ENCODE measurements at places on chromosomes 12 and 14.

GRCh38 chr14:54594537-54594936 lies 27.6 kb downstream of the SAMD4A start:
- no peak for DNase-seq

DNA sequence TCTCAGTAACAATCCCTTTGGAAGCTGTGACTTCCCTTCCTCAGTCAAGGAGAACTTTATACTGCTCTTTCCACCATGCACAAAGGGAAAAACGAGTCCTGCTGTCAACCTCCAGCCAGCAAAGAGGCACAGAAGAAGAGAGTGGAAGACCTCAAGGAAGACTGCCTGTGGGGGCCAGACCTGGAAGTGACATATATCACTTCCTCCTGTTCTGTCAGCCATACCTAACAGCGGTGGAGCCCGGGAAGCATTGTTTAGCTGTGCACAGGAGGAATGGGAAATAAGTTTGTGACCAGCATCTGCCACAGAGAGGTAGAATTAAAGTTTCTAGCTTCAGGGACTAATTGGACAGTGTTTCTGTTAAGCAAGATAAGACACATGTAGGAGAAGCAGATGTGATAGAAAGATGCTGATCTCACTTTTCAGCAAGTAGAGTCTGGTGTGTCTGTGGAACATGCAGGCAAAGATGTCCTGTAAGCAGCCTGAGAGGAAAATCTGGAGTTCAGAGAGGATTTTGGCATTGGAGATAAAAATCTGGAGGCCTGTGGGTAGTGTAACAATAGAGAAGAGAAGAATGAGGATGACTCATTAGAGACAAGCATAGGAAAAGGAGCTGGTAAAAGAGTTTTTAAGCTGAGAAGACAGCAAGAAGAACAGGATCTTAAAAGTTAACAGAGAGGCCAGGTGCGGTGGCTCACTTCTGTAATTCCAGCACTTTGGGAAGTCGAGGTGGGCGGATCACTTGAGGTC lies 141.6 kb upstream of the CPSF6 start:
- DNase-seq: peak; percentile 27

DNA sequence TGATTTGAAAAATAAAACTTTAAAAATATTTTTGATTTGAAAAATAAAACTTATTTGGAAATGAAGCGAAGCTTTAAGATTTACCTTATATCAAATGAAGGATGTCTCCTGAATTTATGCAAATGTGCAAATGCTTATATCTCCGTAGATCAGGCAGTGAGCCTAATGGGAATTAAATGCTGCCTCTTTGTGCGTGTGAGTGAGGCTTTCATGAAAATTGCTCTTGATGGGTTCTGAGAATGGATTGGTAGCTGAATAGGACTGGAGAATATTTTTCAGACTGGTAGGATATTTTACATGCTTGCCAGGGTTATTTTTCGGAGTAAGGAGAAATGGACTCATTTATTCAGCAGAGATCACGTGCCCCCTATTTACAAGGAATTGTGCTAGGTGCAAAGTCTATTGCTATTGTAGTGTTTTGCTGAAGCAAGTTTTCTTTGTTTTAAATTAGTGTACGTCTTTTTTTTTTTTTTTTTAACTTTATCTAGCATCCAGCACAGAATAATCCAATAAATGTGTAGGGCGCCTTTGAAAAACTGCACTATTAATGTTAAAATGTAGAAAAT lies 2.4 kb downstream of the VRK1 start:
- DNase-seq: no peak

GRCh38 chr12:107369679-107370078 lies 276.3 kb upstream of the CRY1 start:
- peak; percentile 36 for DNase-seq

GRCh38 chr12:75784591-75784990 lies 247.0 kb downstream of the PHLDA1 start:
- DNase-seq: peak; percentile 8

DNA sequence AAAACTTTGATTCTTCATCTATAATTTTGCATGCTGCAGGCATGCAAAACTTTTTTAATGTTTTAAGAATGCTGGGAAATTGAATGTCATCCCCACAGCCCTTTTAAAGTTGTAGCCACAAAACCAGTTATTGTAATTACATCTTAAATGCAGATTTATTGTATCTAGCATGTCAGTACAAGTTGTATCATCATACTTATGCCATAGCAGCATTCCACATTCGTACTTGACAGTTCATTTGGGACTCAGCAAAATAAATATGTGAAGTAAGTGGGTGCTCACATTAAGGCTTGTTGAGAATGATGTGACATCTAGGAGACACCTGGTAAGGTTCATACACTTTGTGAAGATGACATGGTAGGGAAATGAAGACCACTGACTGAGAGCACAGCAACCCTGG lies 44.0 kb upstream of the GZMB start:
- DNase-seq: no peak

DNA sequence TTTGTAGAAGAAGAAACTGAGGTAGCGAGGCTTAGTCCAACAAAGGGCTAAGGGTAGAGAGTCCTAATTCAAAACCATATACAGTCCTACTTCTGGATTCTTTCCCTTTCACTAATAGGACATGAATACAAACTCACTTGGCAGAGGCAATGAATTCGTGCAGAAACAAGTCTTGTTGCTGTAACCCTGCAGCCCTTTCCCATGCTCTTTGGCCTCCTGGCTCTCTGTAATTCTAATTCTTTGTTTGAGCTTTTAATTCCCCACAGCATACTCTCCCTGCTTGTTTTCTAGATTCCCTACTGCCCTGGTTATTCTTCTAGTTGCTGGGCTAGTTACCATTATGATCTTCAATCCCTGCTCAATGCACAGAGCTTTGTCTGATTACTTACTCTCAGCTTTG lies 381.4 kb downstream of the ETNK1 start:
- no peak for DNase-seq

- DNase-seq: no peak
Observed at GRCh38 chr12:5000204-5000603, 43.5 kb upstream of the KCNA5 start.

GRCh38 chr14:64502887-64503433 lies 678 bp downstream of the ZBTB25 start:
- DNase-seq: no peak

DNA sequence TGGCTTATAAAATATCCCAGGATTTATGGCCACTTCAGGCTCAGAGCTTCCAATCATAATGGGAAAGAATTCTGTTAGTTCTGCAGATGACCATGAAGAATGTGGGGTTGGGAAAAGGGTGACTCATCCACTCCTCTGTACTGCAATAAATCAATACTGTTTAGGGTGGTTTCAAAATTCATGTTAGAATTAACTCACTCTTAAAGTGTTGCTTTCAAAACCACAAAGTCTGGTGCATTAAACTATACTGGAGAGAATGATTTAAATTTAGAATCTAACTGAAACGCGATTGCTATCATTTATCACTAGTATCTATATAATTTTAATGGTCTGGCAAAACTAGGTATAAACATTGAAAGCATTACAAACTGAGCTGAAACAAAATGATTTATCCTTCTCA lies 798 bp downstream of the CCDC198 start:
- DNase-seq: peak; percentile 24

- no peak for DNase-seq
Observed at GRCh38 chr14:51463461-51463860, 188.2 kb upstream of the FRMD6 start.

GRCh38 chr14:90319634-90320541 lies 11.9 kb downstream of the NRDE2 start:
- no peak for DNase-seq

GRCh38 chr14:104817930-104818713 lies 17.2 kb downstream of the ZBTB42 start:
- DNase-seq: no peak

- DNase-seq: no peak
Observed at GRCh38 chr14:94677213-94677612, 65.0 kb downstream of the SERPINA3 start.

GRCh38 chr12:47939009-47939601 lies 24.3 kb upstream of the TMEM106C start:
- DNase-seq: no peak

DNA sequence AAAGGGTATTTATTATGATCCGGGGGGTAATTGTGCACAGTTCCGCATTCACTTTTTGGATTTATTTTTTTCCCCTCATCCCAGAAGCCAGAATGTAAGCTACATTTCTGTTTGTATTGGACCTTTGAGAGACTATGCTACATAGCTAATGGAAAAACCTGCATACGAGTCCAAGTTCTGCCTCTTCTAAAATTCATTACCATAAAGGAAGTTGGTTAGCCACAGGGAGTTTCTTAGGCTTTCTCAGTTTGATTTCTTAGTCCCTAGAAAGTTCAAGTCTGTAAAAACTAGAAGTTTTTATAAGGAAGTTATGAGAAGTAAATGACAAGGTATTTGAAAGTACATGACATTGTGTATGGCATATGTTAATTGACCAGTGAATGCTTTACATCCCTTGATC lies 138.7 kb downstream of the PDE3A start:
- DNase-seq: peak; percentile 84

- peak; percentile 59 for DNase-seq
Observed at GRCh38 chr12:1324910-1325309, 269.5 kb downstream of the FBXL14 start.
